ENCODE measurements at places on chromosomes 4 and X.
A peak's percentile ranks its signal among the peaks of the same experiment; 100 is the strongest.

DNA sequence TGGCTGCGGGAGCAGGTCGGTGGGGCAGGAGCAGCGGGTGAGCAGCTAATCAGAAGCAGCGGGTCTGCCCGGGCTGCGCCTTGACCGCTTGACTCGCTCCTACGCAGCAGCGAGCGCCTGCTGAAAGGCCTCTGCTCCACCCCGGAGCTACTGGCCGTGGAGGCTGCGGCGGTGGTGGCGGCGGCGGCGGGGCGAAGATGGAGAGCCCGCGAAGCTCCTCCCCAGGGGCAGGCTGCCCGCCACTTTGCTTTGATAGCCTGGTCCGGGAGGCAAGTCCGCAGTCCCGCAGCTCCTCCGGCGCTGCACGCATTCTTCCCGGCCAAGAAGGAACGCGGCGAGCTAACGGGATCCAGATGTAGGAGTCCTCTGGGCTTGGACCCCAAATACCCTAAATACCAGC is 36.7 kb downstream of the PJA1 start:
- DNase-seq, result no peak

- DNase-seq, result no peak
Measured at GRCh38 chr4:155777971-155778735, 19.3 kb downstream of the GUCY1B1 start.

DNA sequence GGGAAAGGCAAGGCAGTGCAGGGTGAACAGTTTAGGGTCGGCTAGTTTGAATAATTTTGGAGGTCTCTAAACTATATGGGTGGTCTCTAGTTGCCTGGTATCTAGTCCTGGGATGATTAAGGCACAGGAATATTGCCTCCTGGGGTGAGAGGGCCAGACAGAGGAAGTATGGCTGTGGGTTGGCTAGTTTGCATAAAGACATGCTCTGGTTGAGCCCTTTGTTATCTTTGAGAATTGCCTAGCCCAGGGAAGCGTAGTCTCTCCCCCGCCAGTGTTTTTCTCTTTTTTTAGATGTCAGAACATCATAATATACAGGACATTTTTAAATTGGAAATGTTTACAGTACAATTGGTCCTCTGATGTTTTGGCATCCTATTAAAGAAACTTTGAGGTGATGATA is 163.5 kb downstream of the PWWP3B start:
- no peak for DNase-seq

DNA sequence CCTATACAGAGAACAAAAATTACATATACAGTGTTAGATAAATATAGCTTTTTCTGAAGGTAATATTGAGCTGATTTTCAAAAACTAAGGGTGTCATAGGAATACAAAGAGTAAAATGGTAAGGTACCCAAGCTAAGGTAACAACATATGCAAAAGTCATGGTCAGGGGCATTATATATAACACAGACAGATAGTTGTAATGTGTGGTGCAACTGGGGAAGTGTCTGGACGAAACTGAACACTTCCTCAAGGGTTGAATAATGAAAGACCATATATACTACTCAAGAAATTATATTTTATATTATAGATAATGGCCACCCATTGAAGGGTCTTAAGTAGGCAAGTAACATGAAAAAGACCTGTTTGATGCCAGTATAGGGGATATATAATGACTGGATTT is 262.1 kb upstream of the CXXC4 start:
- no peak for DNase-seq

- DNase-seq, result no peak
Measured at GRCh38 chr4:112966701-112967488, 82.6 kb upstream of the ANK2 start.

DNA sequence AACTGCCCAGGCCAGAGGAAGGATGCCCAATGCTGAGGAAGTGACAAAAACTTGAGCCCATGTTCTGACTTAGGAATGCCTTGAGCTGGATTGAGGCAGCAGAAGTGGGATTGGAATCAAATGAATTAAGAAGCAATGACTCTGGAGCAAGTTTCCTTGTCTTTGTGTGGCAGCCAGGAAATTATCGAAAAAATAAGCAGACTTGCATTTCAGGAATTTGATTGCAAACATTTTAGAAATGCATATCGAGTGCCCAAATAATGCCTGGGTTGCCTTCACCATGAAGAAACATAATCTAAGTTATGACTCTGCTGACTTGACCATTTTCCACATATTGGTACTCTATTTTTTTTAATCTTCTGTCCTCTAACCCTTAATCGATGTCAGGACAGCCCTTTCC is 9.5 kb downstream of the CYTL1 start:
- DNase-seq, result no peak

DNA sequence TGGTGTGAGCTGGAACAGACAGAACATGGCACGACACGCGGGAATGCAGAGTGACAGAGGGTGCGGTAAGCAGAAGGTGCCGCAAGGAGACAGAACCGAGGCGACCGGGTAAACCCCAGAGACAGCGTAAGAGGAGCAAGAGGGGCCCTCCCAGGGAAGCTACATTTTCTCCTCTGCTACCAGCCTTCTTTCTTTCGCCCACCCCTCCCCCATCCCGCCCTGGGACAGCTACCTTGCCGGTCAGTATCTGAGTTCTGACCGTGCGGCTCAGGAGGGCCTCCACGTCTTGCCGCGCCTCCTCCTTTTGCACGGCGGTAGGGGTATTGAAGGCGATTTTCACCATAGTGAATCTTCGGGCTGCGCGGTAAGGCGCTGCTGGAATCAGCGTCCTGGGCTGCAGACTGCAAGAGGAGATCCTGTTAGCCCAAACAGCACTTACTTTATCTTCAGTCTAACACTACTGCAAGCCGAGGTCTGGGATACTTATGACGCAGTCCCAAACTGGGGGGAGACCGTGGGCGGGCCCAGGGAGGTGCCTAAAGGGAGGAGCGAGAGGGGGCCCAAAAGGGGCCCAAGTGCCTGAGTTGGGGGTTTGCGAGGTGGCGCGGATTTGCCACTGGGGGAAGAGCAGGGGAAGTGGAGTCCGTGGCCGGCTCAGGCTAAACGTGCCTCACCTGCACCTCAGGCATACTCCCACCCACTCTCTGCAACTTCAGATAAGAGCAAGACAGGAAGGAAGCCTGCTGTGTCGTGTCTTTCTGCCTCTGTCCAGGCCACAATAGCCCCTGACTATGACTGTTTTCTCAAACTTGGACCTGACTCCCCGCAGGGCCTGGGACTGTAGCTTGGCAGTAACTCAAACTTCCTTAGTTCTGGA is at the start of gene ITM2A:
TSS of gene ITM2A (minus strand) at position 462 of the 877 bp plus-strand sequence. CDS start at position 343, 119 bp downstream.
- peak; percentile 64 for DNase-seq

GRCh38 chr4:67687636-67688035 is 13.3 kb downstream of the UBA6 start:
- DNase-seq, result no peak

DNA sequence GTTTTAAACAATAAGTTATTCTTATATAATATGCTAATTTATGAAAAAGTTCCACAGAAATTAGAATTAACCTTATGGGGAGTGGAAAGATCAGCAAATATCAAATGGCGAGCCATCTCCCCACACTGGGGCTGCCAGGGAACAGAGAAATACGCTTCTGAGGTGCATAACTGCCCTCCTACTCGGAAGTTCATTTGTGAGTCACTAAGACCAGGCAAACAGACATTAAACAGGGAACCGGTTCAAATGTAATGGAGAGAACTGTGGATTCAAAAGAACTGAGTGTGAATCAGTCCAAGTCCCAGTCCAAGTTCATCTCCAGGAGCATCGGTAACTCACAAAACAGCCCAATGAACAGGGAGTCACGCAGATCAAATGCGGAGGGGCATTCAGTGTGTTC is 11.4 kb upstream of the S100G start:
- no peak for DNase-seq

DNA sequence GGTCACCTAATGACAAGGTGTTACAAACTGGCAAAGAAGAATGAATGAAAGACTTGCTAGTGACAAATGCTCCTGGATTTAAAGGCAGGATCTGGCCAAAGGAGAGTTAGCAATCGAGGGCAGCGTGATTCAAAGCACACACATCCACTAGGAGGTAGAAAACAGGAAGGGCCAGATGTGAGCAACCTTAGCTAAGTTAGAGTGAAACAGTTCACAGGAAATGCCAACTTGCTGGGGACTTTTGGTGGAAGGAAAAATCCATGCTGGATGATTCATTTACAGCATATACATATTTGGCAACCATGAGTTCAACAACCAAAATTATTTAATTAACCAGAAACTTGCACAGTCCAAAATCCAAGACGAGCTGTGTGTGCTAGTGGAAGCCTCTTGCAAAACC is 276.9 kb downstream of the PTTG2 start:
- DNase-seq, result no peak

DNA sequence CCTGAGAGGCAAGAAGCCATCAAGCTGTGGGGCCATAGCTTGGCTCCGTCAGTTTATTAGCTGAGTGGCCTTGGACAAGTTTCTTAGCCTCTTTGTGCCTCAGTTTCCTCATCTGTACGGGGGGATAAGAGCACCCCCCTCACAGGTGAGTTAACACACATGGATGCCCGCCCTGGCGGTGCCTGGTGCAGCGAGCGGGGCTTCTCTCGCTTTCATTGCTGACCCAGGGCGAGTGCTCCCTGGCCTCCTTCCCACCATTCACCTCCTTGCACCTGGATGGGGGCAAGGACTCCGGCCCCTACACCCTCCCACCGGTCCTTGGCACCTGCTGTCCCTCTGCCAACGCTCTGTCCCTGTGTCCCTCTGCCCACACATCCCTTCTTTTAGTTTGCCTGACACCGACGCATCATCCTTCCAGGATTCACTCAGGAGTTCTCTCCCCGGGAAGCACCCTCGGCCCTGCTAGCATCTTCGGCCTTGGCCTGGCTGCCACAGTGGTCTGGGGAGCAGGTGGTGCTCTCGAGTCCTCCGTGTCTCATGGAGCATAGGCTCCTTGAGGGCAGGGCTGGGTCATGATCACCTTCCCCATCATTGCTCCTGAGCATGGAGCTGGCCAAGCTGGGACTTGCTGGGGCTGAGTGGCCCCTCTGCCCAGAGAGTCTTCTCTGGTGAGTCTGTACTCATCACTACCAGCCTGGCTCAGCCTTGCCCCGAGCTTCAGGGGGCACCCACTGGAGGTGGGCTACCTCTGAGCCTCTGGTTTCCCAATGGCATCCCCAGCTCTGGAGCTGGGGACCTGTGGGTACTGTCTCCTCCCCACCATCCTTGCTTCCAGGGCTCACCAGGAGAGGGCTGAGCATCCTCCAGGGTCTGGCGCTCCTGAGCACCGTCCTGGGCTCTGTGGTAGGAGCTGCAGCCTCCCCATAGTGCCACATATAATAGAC is 53.8 kb upstream of the SORCS2 start:
- DNase-seq, result no peak

DNA sequence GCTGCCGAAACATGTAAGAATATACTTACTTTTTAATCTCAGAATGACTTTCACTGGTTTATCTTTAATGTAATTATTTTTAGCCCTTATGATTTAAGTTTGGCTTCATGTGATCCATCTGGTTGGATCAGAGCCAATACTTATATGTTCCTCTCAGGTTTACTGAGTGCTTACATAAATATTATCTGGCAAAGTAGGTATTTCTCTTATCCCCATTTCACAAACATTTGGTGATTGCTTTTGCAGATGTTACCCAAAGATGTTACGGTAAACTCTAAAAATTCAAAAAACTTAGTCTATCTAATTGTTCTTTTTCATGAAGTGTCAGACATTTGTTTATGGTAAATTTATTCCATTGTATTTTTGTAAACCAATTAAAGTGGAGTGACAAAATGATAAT is 115.0 kb upstream of the TLL1 start:
- DNase-seq, result no peak

DNA sequence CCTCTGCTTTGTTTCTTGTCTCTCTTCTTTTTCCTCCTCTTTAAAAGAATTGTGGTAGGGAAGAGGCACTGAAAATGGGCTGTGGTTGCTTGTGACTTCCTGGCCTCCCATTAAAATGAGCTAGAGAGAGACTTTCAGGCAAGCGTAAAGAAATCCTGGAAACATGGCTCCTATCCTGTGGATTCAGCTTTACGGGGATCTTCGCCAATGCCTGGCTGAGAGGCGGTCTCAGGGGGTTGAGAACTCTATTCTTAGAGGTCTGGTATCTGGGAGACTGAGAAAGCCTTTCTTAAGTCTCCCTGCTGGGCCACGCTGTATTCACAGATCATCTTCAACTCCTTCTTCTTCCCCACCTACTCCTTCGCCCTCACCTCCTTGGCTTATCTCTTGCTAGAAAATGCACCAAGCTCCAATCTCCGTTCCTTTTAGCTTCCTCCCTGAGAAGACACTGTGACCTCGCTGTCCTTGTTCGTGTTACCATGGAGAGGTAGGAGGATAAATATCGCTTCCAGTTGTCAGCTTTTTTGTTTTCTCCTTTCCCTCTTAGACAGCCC is 542 bp upstream of the KLF8 start:
- no peak for DNase-seq

- DNase-seq, result no peak
Measured at GRCh38 chrX:13096728-13097127, 52.3 kb upstream of the FAM9C start.

DNA sequence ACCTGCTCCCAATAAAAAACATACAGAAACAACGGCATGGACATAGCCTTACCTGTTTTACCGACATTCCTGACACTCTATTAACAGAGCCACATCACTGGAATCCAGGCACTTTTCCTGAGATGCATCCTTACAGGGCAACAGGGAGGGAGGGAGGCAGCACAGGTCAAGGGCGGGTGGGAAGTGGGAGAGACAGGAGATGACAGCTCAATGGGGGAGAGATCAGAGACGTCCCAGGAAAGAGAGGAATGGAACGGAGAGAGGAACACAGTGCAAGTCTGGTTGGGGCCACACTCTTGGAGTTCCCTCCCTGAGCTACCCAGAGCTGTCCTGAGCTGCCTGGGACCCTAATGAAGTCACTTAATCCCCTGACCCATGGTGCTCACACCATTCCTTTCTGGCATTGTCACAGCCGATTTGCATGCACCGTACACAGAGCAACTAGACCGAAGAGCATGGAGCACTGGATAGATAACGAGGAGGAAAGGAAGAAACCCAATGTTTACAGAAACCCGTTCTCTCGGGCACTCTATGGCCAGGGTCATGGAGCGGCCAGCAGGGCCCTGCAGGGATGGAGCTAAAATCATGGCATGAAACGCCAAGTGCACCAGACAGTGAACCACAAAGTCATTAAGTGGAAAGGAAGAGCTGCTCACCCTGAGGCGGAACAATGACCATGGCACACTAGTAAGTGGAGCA is 93.1 kb downstream of the NSUN7 start:
- DNase-seq, result no peak

DNA sequence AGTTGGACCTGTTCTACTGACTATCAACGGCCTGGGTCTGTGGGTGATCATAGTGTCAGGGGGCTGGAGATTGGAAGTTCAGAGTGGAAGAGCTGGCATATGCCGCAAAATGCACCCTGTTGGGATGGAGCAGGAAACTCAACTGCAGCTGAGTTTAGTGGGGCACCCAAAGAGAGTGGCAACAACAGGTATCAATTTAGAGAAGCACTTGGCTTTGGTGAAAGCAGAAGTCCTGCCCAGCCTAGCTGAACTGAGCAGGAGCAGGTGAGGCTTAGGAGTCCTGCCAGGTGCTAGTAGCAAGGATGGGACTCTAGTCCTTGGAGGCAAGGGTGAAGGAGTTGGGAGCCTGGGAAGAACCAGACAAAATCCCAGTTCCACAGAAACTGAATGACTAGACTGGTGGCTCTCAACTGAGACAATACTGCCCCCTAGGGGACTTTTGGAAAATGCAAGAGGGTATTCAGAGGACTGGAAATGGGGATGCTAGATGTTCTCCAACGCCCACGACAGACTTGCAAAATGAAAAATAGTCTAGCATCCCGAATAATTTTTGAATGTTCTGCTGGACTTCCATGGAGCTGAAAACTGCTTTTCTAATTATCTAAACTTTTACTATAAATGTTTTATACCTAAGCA is 49.4 kb downstream of the RTL9 start:
- DNase-seq, result no peak
